Caco-2 (cell line): ENCODE measurements at places on chromosomes 3 and 15. TPM values are rescaled to one million over a fixed set of nuclear protein-coding genes. Genes with fewer than 3 reads are reported as not detected.

- no peaks in the 10 kb centered on the region for H3K36me3 ChIP-seq
- no peaks in the 10 kb centered on the region for H3K4me1 ChIP-seq
- no peak overlapping the region for H3K27ac ChIP-seq
- H3K4me3 ChIP-seq: no peak overlapping the region
- no peak for DNase-seq
Measured at GRCh38 chr3:112856537-112856936, 9.9 kb upstream of the CD200R1L start.

CCDC174 gene
- total RNA-seq: 22.4 and 24.6 TPM in 2 replicates

DNA sequence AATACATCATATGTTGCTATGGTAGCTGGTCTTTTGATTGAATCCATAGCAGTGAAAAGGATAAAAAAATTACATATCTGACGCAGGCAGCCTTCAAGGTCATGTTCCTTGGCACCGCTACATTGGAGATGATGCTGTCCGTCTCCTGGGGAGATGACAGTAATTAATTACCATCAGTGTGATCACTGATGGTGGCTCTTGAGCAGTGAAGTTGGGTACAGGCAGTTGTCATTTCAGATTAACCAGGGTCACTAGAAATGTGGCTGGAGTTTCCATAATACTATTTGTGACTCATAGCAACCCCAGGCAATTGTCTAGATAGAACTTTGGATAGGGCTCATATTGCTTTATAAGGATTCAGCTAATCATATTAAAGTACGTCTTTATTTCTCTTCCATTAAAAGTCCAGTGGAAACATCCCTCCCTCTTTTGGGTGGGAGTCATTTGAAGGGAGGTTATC lies 136.3 kb downstream of the THSD4 start:
- no peak overlapping the region for H3K4me3 ChIP-seq
- peaks cover 40% of the 10 kb centered on the region for H3K4me1 ChIP-seq
- peak overlapping the region; percentile 47 for H3K27ac ChIP-seq

CNTN3 gene
- total RNA-seq: not detected in 2 replicates

VEPH1 gene
- 11.0 and 12.0 TPM in 2 replicates for total RNA-seq

- no peaks in the 10 kb centered on the region for H3K27me3 ChIP-seq
- H3K4me1 ChIP-seq: 0 out of 2 replicates have a peak, but pooled peaks cover 5% of the 10 kb centered on the region
- no peaks in the 10 kb centered on the region for H3K36me3 ChIP-seq
- no peak overlapping the region for H3K4me3 ChIP-seq
- no peak for DNase-seq
Measured at GRCh38 chr15:52164631-52165265, 26.4 kb downstream of the GNB5 start.

GPR87 gene
- total RNA-seq: 0.18 and 0.28 TPM in 2 replicates

DNA sequence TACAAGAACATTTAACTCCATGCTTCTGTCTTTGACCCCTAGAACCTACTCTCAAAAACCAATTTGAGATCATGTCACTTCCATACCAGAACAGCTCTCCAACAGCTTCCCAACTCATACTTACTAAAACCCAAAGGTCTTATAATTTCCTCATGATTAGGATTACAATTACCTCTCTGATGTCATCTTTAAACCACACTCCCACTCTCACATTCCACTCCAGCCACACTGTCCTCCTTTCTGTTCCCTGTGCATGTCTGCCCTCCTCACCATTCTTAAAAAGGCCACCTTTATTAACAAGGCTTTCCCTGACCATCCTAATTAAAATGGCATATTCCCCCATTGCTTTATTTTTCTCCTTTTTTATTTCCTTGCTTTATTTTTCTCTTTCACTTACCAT lies 18.9 kb downstream of the PHC3 start:
- no peak overlapping the region for H3K27ac ChIP-seq
- H3K4me3 ChIP-seq: no peak overlapping the region
- H3K36me3 ChIP-seq: peaks cover 2% of the 10 kb centered on the region; the same call in 1 of the 2 replicates
- H3K4me1 ChIP-seq: no peaks in the 10 kb centered on the region; the same call in 1 of the 2 replicates
- no peaks in the 10 kb centered on the region for H3K27me3 ChIP-seq

DNA sequence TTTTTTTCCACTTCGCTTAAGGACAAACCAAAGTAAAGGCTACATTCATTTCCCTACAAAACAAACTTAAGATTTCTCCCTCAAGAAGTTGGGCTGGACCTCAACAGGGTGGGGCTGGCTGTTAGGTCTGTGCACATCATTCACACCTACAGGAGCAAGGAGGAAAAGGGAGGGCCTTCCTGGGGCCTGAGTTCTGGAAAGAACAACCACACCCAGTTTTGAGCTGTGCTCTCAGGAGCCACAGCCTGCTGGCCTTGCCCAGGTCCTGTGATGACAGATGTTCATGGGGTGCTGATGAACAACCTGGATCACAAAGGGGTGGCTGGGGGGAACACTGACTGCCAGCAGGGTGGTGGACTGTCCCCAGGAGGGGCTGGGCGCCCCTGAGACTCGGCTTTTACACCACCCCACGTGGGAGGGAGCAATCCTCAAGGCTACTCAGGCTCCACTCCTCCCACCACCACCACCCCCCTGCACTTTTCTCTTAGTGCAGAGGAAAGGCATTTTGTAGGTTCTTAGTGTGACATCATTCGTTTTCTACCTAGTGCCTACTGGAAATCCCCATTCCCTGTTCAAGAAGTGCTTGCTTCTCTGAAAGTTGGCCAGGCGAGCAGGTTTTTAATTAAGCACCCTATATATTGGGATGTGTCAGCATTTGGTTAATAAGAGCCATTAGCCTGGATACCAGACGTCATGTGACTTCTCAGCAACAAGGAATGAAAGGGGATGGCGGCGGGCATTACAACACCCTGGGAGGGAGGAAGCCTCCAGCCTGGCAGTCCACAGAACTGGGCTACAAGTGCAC lies 35.7 kb downstream of the CCNB2 start:
- H3K4me3 ChIP-seq: no peak overlapping the region
- H3K27ac ChIP-seq: no peak overlapping the region
- H3K27me3 ChIP-seq: no peaks in the 10 kb centered on the region
- H3K4me1 ChIP-seq: no peaks in the 10 kb centered on the region
- peaks cover 5% of the 10 kb centered on the region for H3K36me3 ChIP-seq

LMAN1L gene
- total RNA-seq: not detected in 2 replicates

DBR1 gene
- total RNA-seq: 14.8 and 16.9 TPM in 2 replicates

- DNase-seq: no peak
- H3K4me3 ChIP-seq: no peak overlapping the region
- H3K36me3 ChIP-seq: no peaks in the 10 kb centered on the region
- H3K27ac ChIP-seq: no peak overlapping the region
Measured at GRCh38 chr3:50231581-50231980, 4.4 kb upstream of the GNAI2 start.

- no peaks in the 10 kb centered on the region for H3K27me3 ChIP-seq
- no peak overlapping the region for H3K4me3 ChIP-seq
- no peak overlapping the region for H3K27ac ChIP-seq
- no peaks in the 10 kb centered on the region; the same call in 1 of the 2 replicates for H3K36me3 ChIP-seq
Measured at GRCh38 chr15:92891533-92892200, 8.5 kb upstream of the CHD2 start.

- no peaks in the 10 kb centered on the region for H3K27me3 ChIP-seq
- H3K36me3 ChIP-seq: no peaks in the 10 kb centered on the region
- no peak for DNase-seq
- peaks cover 3% of the 10 kb centered on the region; the same call in 1 of the 2 replicates for H3K4me1 ChIP-seq
- no peak overlapping the region for H3K27ac ChIP-seq
Measured at GRCh38 chr15:39979606-39980005, 45.7 kb downstream of the EIF2AK4 start.

DNA sequence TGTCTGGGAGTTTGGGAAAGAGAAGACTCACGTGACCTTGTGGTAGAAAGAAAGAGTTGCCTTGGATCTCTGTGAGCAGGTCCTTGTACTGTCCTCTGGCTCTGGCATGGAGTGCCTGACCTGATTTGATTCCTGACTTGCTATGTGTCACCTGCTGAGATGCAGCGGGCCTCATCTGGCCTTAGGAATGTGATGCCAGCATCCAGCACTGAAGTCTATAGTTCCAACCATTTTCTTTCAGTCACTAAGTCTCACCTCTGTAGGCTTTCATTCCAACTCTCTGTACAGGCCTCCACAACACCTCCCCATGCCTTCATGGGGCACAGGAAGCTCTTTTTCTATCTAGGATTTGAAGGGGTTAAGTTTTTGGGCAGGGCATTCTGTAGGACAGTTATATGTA lies 12.1 kb upstream of the OXSR1 start:
- peaks cover 15% of the 10 kb centered on the region for H3K4me1 ChIP-seq
- H3K4me3 ChIP-seq: no peak overlapping the region

- H3K27me3 ChIP-seq: no peaks in the 10 kb centered on the region
- no peak overlapping the region for H3K4me3 ChIP-seq
- no peak for DNase-seq
Measured at GRCh38 chr15:36671017-36671416, 91.6 kb downstream of the CDIN1 start.

DNA sequence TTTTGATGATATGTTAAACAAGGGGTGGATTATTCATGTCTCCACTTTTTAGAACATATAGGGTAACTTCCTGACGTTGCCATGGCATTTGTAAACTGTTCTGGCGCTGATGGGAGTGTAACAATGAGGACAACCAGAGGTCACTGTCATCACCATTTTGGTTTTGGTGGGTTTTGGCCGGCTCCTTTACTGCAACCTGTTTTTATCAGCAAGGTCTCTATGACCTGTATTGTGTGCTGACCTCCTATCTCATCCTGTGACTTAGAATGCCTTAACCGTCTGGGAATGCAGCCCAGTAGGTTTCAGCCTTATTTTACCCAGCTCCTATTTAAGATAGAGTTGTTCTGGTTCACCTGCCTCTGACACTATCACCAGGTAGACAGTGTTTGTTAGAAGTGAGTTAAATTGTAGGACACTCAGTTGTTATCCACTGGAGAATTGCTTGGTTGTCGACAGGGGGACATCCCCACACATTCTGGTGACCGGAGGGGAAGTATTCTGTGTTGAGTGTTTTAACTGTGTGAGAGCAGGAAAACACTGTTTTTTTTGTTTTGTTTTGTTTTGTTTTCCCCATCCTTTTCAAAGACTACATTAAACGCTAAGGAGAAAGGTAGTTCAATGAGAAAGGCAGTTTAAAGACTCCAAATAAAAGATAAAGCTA lies 36.9 kb upstream of the SKIL start:
- H3K27ac ChIP-seq: peak overlapping the region; percentile 77
- no peaks in the 10 kb centered on the region for H3K27me3 ChIP-seq
- peak; percentile 48 for DNase-seq
- no peak overlapping the region for H3K4me3 ChIP-seq

- H3K4me3 ChIP-seq: no peak overlapping the region
- no peak for DNase-seq
- no peak overlapping the region for H3K27ac ChIP-seq
- H3K36me3 ChIP-seq: peaks cover 2% of the 10 kb centered on the region
- no peaks in the 10 kb centered on the region for H3K27me3 ChIP-seq
- no peaks in the 10 kb centered on the region for H3K4me1 ChIP-seq
Measured at GRCh38 chr3:70994644-70995043, 588.9 kb downstream of the FOXP1 start.

DNA sequence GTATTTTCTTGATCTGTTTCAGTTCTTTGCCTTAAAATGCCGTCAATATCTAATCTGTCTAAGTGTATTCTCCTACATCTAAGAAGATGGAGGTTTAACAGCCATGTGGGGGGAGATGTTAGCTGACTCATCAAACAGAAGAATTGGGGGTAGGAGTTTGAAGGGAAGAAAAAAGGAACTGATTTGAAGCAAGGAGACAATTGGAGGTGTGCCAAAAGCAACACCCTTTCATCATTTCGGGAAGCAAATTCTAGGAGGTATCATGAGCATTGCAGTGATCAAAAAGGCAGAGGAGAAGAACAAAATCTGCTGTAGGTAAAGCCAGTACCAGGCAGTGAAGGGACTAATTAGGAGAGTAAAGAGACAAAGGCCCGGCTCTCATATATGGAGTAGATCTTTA lies 337.3 kb upstream of the TBC1D5 start:
- no peak for DNase-seq
- no peaks in the 10 kb centered on the region for H3K27me3 ChIP-seq
- H3K4me3 ChIP-seq: no peak overlapping the region
- no peaks in the 10 kb centered on the region for H3K36me3 ChIP-seq
- no peak overlapping the region for H3K27ac ChIP-seq

DNA sequence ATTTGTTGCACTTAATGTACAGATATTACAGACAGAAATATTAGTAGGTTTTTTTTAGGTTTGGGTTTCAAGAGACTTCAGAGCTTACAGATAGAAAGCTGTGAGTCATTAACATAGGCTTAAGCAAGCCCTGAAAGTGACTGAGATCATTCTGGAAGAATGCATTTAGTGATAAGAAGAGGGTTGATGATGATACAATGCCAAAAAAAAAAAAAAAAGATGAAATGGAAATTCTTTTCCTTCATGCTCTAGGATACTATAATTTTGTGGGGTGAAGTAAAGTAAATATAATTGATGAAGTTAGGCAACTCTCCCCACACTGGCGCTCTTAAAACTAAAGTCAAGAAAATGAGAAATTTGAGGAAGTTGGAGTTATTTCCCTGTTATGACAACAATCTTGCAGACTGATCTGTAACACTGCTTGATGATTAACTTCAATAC lies 169.4 kb upstream of the ZNF385D start:
- H3K4me3 ChIP-seq: no peak overlapping the region
- H3K4me1 ChIP-seq: no peaks in the 10 kb centered on the region
- no peak overlapping the region for H3K27ac ChIP-seq
- DNase-seq: no peak
- H3K36me3 ChIP-seq: no peaks in the 10 kb centered on the region

DNA sequence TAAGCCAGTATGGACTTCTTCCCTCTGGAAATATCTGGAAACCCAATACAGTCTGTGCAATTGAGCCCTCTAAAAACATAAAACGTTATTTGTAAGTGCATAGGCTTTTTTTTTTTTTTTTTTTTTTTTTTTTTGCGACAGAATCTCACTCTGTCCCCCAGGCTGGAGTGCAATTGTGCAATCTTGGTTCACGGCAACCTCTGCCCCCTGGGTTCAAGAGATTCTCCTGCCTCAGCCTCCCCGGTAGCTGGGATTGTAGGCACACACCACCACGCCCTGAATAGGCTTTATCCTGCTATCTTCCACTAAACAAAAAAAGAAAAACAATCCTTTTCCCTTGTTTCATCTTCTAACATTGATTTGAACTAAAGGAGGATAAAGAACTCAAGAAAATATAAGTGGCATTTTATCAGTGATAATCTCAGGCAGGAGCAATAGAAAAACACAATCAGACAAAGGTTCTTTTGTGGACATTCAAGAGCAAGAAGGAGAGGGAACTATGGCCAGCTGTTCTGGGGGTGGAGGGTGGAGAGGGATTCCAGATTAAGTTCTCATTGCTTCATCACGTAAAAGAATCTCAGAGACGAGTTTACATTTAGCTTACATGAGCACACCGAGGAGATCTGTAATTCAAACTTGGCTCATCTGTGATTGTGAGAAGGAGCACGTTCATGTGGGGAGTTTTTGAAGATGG lies 68.6 kb downstream of the ITGB5 start:
- DNase-seq: no peak
- H3K36me3 ChIP-seq: peaks cover 3% of the 10 kb centered on the region
- no peak overlapping the region for H3K4me3 ChIP-seq
- H3K27ac ChIP-seq: peak overlapping the region; percentile 15
- H3K4me1 ChIP-seq: peaks cover 35% of the 10 kb centered on the region

DNA sequence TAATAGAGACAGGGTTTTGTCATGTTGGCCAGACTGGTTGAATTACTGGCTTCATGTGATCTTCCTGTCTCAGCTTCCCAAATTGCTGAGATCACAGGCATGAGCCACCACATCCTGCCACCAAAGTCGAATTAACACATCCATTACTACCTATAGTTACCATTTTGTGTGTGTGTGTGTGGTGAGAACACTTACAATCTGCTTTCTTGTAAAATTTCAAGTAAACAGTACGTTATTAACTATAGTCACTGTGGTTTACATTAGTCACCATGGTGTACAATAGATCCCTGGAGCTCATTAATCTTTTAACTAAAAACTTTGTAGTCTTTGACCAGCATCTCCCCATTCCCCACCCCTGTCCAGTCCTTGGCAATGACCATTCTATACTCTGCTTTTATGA lies 270.0 kb downstream of the NAALADL2 start:
- no peaks in the 10 kb centered on the region for H3K27me3 ChIP-seq
- no peak overlapping the region for H3K27ac ChIP-seq
- no peak for DNase-seq
- no peak overlapping the region for H3K4me3 ChIP-seq
- H3K4me1 ChIP-seq: no peaks in the 10 kb centered on the region
- H3K36me3 ChIP-seq: no peaks in the 10 kb centered on the region

FBXW12 gene
- 1.7 and 2.3 TPM in 2 replicates for total RNA-seq
